CD4-positive, alpha-beta T cell (primary cell): ENCODE measurements at places on chromosomes 2 and 18.

GRCh38 chr18:3454365-3455089 lies 4.6 kb downstream of the TGIF1 start:
- DNase-seq, result no peak

GRCh38 chr18:76619261-76619620 lies 124.2 kb upstream of the ZNF516 start:
- DNase-seq, result no peak

DNA sequence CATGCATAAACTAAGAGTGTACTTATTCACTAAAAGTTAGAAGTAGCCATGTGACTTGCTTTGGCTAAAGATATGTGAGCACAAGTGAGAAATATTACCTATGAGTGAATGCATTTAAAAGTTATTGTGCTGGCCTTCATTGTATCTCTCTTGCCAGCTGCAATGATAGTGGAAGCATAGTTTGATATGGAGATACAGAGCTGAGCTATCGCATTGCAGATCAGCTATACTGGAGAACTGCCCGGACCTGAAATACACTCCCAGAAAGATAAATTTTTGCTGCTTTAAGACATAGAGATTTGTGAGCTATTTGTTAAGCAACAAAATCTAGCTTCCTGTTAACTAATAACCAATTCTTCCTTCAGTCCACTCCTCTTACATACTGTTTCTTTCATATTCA lies 571.1 kb downstream of the CPS1 start:
- DNase-seq, result no peak

- DNase-seq, result no peak
Observed at GRCh38 chr2:96591054-96591453, 47.1 kb downstream of the KANSL3 start.
